Activated T-cell treated with anti-CD3 and anti-CD28 coated beads, Interleukin-2, amount 50 U/mL, for 4 hours (primary cell): ENCODE measurements at places on chromosomes 2 and 18.

DNA sequence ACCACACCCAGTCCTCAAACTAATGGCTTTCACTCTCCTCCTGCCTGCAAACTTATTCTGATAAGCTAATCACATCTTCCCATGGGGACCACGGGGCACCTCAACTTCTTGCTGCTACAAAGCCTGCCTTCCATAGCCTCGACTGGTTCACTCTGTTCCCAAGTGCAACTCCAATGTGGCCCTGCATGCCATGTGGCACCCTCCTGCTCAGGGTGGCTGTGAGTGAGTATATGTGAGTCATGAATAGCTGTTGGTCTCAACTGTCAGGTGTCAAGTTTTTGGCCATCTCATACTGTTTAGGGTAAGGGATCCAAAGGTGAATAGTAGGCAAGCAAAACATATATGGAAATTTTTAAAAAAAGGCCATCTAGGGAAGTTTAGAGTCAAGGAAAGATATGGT, 276.1 kb upstream of the DCC start:
- DNase-seq: no peak

- no peak for DNase-seq
Observed at GRCh38 chr2:109139002-109139401, 10.0 kb downstream of the SH3RF3 start.

DNA sequence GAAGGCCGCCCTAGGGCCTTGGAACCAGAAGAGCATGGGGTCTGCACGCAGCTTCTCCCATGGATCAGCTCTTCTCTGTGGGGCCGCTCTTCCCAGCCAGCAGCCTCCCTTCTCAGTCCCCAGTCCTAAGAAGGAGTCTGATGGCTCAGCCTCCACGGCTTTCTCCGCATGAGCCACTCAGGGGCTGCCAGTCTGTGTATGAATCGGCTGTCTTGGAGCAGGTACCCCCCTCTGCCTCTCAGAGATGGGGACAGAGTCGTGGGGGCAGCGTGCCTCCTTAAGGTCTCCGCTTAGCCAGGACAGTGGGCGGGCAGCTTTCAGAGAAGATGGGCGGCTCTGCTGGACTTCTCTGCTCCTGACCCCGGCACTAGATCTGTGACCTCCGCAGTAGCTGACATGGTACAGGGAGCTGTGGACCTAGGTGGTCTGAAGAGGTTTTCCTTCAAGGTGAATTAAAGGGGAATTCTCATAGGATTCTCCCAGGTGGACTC, 21.6 kb downstream of the INPP5D start:
- DNase-seq: no peak

GRCh38 chr2:33029926-33030325, 83.2 kb downstream of the LTBP1 start:
- no peak for DNase-seq
